GF-D8 (cell line): ENCODE measurements at places on chromosomes 5 and 9.
A peak's percentile ranks its signal among the peaks of the same experiment; 100 is the strongest.

DNA sequence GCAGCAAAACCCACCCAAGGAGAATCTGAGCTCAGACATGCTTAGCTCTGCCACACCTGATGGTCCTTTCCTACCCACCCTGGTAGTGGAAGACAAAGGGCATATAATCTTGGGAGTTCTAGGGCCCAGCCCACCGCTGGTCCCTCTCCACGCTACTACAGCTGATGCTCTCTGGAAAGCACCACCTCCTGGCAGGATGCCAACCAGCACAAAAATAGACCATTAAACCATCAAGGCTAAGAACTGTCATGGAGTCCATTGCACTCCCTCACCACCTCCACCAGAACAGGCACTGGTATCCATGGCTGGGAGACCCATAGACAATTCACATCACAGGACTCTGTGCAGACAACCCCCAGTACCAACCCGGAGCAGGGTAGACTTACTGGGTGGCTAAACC, 111.0 kb upstream of the IL7R start:
- no peak for DNase-seq

DNA sequence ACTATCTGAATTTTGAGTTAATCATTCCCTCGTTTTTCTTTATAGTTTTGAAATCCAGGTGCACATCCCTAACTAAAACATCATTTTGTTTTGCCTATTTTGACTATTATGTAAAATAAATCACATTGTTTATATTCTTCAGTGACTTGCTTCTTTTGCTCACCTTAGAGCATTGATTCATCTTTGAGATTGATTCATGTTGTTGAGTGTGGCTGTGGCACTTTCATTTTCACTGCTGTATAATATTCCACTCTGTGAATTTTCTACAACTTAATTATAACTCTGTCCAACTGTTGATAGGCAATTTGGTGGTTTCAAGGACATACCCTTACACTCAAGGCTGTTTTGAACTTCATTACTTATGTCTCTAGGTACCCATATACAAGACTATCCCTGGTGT, 12.5 kb downstream of the NKX2-5 start:
- DNase-seq = no peak

GRCh38 chr9:124205686-124206352, 51.9 kb upstream of the NEK6 start:
- DNase-seq = peak; percentile 92

DNA sequence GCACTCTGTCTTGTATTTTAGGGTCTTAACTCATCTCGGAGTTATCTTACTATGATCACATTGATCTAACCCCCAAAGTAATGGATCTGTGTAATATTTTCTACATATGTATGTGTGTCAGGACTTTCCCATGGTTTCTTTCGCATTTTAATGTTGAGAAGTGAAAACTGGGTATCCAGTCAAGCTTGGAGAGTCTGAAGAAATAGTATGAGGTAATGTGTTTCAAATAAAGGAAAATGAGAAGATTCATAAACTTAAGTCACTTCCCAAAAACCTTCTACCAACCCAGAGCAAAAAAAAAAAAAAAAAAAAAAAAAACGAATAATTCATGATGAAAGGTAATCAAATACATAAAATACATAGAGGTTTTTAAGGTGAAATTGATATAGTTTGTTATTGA, 187.8 kb upstream of the VCAN start:
- no peak for DNase-seq

- no peak for DNase-seq
Measured at GRCh38 chr5:15702102-15702501, 202.1 kb downstream of the FBXL7 start.
